Posterior cingulate gyrus (tissue), 11 donors: ENCODE measurements at places on chromosomes 6 and 20.

GRCh38 chr6:10838794-10839333 lies 525 bp upstream of the MAK start:
- DNase-seq = no peak

DNA sequence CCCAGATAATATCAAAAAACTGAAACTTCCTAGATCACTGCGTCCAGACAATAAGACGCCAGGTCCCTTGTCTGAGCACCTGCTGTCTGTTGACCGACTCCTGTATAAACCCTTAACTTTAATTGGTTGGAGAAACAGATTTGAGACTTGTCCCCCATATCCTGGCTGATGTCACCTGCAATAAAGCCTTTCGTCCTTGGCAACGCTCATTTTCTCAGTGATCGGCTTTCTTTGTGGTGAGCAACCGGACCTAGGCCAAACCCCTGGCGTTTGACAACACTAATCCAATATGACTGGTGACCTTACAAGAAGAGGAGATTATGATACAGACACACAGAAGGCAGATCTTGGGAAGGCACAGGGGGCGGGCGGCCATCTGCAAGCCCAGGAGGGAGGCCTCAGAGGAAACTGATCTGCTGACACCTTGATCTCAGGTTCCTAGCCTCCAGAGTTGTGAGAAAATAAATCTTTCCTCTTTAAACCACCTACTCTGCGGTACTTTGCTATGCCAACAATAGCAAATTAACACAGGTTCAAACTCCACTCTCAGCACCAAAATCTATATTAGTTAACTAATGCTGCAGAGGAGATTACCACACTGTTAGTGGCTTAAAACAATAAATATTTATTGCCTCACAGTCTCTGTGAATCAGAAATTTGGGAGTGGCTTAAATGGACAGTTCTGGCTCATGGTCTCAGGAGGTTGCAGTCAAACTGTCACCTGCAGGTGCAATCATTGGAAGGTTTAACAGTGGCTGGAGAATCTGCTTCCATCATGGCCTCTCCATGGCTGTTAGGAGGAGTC lies 178.7 kb downstream of the OTOR start:
- no peak for DNase-seq

DNA sequence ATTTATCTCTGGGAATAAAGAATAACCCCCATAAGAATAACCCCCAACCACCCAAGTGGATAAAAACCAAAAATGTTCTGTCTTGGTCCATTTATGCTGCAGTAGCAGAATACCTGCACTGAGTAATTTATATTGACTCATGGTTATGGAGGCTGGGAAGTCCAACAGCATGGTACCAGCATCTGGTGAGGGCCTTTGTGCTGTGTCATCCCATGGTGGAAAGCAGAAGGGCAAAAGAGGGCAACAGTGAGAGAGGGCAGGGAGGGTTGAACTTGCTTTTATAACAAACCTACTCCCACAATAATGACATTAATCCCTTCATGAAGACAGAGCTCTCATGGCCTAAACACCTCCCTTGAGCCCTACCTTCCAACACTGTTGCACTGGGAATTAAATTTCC lies 133.7 kb downstream of the ERMARD start:
- no peak for DNase-seq

- no peak for DNase-seq
Observed at GRCh38 chr6:116165596-116165995, 39.7 kb upstream of the COL10A1 start.

DNA sequence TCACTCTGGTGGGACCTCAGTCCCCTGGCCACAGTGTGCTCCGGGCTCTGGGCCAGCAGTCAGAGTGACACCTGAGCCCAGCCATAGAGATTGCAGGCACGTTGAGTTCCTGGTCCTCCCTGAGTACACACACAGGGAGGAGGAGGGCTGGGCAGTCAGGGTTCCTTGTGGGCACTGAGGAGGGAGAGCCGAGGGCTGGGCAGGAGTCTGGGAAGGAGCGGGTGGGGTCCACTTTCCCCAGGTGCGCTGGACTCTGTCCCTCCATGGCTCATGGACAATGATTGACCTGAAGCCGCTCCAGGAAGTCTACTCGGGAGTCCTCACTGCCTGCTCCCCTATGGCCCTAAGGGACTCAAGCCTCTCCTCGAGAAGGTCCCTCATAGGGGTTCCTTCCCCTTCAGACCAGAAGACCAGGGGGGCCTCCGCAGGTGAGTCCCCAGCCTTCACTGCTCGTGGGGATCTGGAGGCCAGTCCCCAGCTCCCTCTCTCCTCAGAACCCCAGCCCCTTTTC lies 1.1 kb downstream of the SLC44A4 start:
- DNase-seq = no peak

DNA sequence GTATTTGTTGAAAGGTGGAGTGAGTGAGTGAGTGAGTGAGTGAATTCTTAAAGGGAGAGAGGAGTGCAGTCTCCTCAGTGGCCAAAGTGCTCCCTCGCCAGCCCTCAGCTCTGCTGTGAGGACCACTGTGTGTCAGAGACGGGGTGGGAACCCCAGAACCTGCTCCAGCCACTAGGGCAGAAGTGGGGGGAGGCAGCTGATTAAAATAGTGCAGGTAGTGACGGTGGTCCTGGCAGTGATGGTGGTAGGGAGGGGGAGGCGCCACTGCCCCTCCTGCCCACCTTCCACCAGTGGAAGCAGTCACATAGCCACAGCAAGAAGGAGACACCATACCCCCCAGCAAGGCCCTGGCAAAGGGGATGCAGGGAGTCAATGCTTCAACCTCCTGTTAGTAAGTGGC lies 133.5 kb downstream of the PHACTR3 start:
- no peak for DNase-seq

DNA sequence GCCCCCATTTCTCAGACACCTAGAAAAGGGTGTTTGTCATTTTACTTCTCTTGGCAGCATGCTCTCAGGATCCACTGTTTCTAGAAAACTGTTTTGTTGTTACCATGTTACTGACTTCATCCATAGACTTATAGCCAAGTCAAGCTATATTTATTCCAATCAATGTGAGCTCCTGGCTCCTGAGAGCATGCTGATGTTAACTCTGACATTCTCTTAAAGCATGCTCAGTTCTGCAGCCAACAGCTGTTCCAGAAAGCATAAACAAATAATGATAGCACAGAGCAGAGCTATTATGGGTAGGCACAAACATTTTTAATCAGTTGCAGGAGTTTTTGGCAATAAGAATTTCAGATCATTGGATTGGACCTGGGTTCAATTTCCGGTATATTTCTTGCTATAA lies 92.4 kb upstream of the CEP85L start:
- DNase-seq = no peak

- no peak for DNase-seq
Observed at GRCh38 chr6:53692172-53692571, 26.6 kb upstream of the KLHL31 start.

GRCh38 chr6:7138921-7139358 lies 31.2 kb downstream of the RREB1 start:
- DNase-seq = no peak

DNA sequence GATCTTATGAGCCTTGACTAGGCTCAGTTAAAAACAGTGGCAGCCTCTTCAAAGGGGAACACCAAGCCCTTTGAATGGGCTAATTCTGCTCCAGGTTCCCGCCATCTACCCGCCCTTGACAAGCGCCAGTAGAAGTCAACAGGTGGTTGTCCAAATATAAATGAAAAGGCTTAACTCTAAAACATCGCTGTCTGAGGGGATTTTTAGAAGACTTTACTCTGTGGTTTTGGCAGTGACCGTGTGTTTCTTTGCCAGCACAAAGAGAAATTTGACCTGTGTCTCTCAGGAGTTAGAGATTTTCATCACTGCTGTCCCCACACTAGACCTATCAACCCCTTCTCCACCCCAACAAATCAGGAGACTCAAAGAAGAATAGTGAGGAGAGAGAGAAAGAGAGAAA lies 19.8 kb upstream of the SIM1 start:
- DNase-seq = no peak

- no peak for DNase-seq
Observed at GRCh38 chr6:85273870-85274269, 176.0 kb upstream of the NT5E start.

DNA sequence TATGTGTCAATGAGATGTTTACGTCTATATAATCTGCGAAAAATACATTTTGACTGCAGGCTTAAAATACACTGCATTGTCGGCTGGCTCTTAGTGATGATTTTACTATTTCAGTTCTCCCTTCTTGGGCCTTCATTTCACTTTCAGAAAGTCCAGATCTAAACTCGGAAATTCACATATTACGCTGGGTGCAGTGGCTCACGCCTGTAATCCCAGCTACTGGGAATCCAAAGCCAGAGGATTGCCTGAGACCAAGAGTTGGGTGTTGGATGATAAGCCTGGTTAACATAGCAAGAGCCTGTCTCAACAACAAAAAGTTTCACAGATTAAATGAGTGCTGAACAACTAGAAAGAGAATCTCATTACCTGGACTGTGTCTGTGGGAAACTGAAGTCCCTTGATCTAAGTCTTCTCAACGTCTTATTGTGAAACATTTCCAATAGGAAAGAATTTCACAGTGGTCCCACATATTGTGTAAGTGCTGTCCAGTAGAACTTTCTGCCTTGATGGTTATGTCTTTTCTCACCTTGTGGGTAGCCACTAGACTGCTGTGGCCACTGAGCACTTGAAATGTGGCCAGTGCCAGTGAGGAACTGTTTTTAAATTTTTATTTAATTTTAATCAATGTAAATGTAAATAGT lies 1.9 kb downstream of the GINM1 start:
- no peak for DNase-seq

GRCh38 chr6:90492369-90492768 lies 94.5 kb downstream of the MAP3K7 start:
- no peak for DNase-seq

DNA sequence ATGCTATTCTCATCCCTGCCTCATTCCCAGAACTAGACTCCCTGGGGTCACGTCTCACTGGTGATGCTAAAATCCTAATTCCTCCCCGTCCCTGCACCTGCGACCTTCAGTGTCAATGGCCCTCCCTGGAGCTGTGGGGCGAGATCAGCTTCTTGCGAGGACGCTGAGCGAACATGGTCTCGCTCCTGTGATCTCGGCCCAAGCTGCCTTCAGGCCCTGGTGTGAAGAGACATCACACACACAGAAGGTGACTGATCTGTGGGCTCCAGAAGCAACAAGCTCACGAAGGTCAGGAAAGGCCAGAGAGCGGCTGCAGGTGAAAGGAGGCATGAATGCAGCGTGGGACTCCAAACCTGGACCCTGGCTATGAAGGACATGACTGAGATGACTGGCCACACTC lies 139.5 kb upstream of the CST7 start:
- no peak for DNase-seq

GRCh38 chr6:1135726-1136414 lies 176.0 kb upstream of the FOXQ1 start:
- DNase-seq = no peak

DNA sequence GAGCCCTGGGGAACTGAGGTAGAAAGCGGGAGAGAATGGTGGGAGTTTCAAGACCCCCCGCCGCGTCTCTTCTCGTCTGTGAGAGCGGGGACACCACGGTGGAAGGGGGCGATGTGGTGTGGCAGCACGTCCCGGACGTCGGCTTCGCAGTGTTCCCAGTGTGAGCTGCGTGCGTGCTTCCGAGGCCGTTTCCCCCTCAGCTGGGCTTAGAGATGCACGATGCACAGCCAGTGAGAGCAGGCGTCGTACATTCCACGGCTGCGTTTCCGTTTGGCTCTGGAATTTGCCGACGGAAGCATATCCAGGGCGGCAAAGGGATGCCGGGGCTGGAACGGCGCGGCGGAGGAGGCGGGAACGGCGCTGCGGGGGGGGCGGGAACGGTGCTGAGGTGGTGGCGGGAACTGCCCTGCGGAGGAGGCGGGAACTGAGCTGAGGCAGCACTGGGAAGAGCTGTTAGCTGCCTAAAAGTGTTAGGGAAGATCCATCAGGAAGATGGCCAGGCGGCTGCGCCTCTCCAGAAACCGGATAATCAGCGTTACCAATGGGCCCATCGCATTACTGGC lies 37.7 kb downstream of the KIF25 start:
- DNase-seq = peak; percentile 95

- DNase-seq = no peak
Observed at GRCh38 chr6:154752022-154752421, 18.8 kb downstream of the SCAF8 start.

- no peak for DNase-seq
Observed at GRCh38 chr20:62291251-62292066, 11.3 kb upstream of the ADRM1 start.

DNA sequence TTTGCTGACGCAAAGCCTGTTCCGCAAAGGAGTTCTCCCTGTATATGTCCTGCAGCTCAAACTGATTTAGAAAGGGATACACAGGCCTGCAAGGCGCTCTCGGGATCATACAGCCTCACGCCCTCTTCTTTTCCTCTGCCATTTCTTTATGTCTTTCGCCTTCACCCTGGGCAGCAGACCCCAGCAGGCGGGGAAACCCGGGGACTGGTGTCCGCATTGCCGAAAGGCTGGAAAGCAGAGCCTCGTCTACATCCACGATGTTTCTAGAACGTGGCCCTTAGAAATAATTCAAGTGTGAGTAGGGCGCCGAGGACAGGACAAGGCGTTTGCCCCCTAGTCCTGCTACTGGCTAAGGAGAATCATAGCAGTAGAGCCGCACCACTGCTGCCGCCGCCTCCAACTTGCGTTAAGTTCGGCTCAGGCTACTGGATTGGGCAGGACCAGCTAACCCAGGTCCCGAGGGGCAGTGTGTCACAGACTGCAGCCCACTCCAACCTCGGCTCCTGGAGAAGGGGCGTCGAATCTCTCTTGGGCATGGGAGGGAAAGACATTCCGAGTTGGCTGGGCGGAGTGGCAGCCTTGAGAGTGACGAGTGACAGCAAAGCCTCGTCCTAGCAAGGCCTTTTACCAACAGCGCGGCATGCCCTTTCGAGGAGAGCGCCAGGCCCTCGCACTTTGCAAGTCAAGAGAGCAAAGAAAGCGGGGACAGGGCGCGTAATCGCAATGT lies 2.6 kb upstream of the TBX18 start:
- DNase-seq = no peak

DNA sequence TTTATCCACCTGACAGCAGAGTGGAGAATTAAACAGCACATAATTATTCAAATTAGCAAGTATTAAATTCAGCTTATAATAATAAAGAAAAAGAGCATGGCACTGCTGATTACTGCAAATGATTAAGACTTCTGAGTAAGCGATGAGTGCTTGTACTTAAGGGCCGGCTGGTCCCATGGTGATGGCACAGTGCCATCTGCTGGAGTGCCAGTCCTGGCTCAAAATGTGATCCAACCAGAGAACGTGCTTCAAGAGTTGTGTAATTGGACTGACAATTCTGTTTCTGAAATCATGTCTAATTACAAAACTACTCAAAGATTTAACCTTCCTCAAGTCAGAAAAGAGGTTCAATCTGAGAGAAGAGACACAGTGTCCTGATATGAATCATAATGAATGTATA lies 181.6 kb upstream of the RGS17 start:
- DNase-seq = peak; percentile 36

- no peak for DNase-seq
Observed at GRCh38 chr6:162941128-162941527, 213.4 kb downstream of the PACRG start.

- DNase-seq = no peak
Observed at GRCh38 chr6:142716097-142716496, 228.9 kb downstream of the HIVEP2 start.

- no peak for DNase-seq
Observed at GRCh38 chr6:91447530-91448254, 860.8 kb upstream of the MAP3K7 start.
